ENCODE measurements at places on chromosomes 3 and 15.

DNA sequence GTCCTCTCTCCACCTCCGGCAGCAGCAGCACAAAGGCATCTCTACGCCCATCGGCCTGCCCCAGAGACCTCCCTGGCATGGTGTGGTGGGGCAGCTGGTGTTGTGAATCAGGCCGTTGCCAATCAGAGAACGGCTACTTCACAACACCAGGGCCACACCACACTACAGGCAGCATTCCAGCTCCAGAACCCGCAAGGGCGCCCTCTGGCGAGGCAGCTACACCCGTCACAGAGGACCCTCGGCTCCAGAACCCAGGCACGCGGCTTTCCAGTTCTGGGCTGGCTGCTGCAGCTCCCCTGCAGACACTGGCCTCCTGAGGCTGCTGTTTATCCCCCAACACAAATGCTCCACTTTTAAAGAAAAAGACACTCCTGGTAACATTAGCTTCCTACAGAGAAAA is 127.5 kb upstream of the TOPAZ1 start:
- peak; percentile 55 for DNase-seq

DNA sequence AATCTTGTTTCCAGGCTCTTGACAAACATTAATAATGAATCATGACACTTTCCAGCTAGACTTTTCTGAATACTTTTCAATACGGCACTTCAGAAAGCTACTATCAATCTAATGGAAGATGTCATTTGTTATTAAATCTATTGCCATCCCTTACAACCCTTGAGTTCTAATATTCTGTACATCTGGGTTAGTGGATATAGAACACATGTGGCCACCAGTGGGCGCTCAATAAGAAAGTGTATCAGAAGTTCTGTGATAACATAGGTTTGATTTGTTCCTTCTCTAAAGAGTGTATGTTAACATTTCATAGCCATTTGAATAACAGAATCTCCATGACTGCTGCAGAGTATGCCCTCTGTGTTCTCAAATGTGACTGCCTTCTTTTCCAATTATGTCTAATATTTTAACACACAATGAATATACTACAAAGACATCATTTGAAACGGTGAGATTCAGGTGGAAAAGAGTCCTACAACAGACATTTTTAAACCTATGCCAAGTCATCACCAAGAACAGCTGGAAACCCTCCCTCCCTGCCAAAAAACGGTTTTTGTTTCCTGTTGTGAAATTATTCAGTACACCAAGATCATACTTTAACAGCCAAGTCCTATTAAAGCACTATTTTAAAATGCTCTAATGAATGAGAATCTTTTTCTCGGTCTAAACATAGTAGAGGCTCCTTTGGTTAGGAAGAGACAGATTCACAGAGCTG is 22.2 kb downstream of the ALDH1A2 start:
- peak; percentile 56 for DNase-seq

GRCh38 chr15:84949043-84949442 is 32.6 kb upstream of the PDE8A start:
- no peak for DNase-seq

DNA sequence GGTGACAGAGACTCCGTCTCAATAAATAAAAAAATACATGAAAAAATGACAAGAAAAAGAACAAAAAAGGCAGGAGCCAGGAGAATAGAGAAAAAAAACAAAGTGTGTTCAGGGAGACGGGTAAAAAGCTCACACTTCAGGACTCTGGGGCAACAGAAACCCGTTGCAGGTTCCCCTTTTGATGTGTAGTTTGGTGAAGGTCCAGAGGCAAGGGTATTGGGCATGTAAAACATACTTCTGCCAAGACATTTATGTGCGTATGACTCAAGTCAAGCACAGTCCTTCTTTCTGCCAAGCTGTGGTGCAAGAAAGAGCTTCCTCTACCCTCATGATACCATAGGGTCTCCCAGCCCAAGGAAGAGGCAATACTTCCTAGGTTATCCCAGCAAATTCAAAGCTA is 33.4 kb upstream of the STRIT1 start:
- DNase-seq, result peak; percentile 57

GRCh38 chr3:24886501-24886900 is 391.9 kb upstream of the THRB start:
- DNase-seq, result no peak

DNA sequence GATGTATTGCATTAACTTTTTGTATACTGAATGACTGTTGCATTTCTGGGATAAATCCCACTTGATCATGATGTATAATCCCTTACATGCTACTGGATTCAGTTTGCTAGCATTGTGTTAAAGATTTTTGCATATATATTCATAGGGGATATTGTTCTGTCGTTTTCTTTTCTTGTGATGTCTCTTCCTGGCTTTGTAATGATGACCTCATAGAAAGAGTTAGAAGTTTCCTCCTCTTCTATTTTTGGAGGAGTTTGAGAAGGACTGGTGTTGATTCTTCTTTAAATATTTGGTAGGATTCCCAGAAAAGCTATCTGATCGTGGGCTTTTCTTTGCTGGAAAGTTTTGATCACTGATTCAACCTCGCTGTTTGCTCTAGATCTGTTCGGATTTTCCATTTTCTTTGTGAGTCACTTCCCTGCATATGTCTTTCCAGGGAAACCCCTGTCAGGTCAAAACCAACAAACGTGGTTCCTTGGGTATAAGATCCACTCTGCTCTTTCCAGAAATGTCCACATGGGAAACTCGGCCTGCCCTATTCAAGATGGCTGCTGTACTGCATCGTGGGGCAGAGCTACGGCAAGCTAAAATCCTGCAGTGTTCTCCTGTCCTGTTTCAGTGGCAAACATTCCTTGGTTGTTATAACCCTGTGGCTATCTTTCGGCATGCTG is 120.4 kb downstream of the GABRG3 start:
- DNase-seq, result no peak

DNA sequence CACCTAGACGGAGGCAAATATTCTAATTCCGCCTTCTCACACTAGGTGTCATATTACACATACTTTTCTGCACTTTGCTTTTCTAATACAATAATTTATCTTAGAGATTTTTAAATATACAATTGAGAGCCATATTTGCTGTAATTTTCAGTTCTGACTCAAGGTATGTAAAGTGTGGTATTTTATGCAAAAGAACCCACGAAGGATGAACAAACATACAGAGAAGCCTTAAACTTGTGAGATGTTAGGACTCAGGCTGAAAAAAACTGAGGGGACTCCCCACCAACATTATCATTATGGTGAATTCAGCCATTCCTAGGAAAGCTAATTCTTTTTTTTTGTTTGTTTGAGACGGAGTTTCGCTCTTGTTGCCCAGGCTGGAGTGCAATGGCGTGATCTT is 9.6 kb downstream of the ZBTB11 start:
- no peak for DNase-seq

GRCh38 chr15:81363718-81364500 is 10.1 kb downstream of the TMC3 start:
- DNase-seq, result no peak

GRCh38 chr3:171777596-171777995 is 32.7 kb downstream of the PLD1 start:
- DNase-seq, result no peak

DNA sequence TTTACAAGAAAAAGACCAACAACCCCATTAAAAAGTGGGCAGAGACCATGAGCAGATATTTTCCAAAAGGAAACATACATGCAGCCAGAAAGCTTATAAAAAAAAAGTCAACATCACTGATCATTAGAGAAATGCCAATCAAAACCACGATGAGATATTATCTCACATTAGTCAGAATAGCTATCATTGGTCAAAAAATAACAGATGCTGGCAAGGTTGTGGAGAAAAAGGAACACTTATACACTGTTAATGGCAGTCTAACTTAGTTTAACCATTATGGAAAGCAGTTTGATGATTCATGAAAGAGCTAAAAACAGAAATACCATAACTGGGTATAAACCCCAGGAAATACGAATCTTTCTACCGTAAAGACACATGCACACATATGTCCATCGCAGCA is 76.3 kb downstream of the SUCNR1 start:
- DNase-seq, result no peak

DNA sequence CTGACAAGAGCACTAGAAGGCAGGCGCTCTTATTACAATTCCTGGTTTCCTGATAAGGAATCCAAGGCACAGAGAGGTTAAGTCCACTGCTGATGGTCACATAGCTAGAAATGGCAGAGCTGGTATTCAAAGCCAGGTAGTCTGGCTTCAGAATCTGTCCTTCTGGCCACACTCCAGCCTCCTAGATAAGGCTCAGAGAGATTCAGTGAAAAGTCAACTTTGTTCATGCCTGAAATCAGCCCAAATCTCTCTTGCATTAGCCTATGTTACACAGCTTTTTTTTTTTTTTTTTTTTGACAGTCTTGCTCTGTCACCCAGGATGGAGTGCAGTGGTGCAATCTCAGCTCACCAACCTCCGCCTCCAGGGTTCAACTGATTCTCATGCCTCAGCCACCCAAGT is 21.1 kb upstream of the CMTM8 start:
- DNase-seq, result no peak

- DNase-seq, result no peak
These were observed 48.1 kb upstream of the FRMD4B start for GRCh38 chr3:69433969-69434325.

- DNase-seq, result no peak
These were observed 27.1 kb upstream of the SKIL start for GRCh38 chr3:170330366-170330765.

GRCh38 chr3:155308831-155309230 is 15.3 kb upstream of the STRIT1 start:
- no peak for DNase-seq

DNA sequence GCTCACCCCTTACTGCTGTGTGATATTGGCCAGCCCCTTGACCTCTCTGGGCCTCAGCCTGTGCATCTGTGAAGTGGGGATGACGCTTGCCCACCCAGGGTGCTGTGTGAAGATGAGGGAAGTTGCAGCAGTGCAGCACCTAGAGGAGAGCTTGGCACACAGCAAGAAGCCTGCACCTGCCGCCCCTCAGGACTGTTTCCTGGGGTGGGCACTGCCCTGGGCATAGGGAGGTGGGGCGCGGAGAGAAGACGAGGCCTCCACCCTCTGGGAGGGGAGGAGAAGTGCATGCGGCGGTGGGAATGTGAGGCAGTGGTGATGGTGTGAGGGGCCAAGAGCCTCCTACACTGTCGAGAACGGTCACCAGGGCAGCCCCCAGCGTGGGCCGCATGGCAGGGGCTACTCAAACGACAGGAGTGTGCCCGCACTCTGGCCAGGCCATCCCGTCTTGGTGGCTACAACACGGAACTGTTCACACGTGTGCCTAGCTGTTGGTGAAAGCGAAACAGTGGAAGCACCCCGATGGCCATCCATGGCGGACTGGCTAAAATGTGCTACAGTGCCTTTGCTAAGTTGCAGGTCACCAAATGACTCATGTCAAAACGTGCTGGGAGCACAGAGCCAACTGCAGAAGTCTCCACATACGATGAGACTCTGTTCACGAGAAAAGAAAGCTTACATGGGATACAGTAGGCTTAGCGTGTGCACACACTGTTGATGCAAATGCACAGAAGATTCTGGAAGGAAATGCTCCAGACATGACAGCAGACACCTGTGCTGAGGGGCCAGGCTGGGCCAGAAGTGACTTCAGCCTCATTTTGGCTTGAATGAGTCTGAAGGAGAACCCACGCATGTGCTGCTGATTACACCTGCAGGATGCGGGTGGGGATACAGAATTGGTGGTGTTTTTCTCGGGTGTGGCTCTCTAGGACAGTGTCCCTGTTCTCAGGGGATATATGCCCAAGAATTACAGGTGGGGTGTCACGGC is 40.4 kb upstream of the IQSEC1 start:
- DNase-seq, result no peak

DNA sequence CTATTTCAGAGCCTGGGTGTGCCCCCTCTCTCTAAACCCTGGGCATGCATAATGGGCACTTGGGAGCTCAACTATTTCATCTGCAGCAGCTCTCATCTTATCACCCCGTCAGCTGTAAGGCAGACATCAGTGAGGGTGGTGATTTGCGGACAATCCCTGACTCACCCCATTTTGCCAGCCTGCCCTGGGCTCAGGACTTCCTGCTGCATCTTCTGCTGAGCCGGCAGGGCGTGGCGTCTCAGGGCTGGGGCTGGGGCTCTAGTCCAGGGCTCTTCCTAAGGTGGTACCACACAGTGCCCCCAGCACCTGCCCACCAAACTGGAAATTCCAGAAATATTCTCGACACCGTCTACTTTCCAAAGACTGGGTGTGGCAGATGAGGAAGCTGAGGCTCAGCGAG is 925 bp upstream of the PSTPIP1 start:
- no peak for DNase-seq

- DNase-seq, result peak; percentile 57
These were observed 522 bp downstream of the MED12L start for GRCh38 chr3:151085889-151086483.

GRCh38 chr15:87602371-87602770 is 654.2 kb downstream of the NTRK3 start:
- DNase-seq, result no peak

GRCh38 chr15:99706557-99707303 is 26.5 kb downstream of the LYSMD4 start:
- no peak for DNase-seq

Data from hematopoietic multipotent progenitor cell (in vitro differentiated cells).